ENCODE measurements at places on chromosomes 4 and X. TPM values are rescaled to one million over a fixed set of nuclear protein-coding genes. Genes with fewer than 3 reads are reported as not detected.

CENPVL3 gene
- total RNA-seq, result 0.19 TPM

GPRASP1 gene
- total RNA-seq, result 1.3 TPM

CLTRN gene
- total RNA-seq, result 0.67 TPM

GAGE12F gene
- total RNA-seq, result not detected

HMX1 gene
- not detected for total RNA-seq

RENBP gene
- 5.3 TPM for total RNA-seq

SPIN4 gene
- total RNA-seq, result 6.0 TPM

CPZ gene
- total RNA-seq, result not detected

ANOS1 gene
- not detected for total RNA-seq

Measured in activated CD8-positive, alpha-beta memory T cell treated with anti-CD3 and anti-CD28 coated beads for 36 hours (primary cell).